ENCODE measurements at places on chromosomes 4 and X.

DNA sequence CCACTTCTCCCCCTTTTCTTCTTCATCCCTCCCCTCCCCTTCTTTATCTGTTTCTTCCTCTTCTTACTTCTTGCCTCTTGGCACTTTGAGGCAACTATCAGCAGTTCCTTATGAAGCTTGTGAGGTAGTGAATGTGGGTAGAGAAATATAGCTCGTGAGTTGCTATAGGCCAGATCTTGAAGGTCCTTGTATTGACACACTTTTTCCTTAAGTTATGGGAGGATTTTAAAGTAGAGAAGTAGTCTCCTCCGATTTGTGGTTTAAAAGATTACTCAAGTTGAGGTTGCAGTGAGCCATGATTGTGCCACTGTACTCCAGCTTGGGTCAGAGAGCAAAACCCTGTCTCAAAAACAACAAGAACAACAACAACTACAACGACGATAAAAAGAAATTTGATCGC is 3.4 kb upstream of the RRAGB start:
- no peak for DNase-seq

DNA sequence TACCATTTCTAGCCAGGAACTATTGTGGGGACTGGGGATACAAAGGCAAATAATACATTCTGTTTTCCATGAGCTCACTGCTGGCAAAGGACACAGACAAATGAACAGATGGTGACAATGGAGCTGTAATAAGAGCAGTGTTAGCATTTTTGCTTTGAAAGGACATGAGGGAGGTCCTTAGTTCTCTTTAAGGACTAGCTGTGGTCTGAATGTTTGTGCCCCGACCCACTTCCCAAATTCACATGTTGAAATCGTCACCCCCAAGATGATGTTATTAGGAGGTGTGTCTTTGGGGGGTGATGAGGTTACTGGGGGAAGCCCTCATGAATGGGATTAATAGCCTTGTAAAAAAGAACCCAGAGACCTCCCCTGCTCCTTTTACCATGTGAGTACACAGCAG is 30.3 kb downstream of the CCNG2 start:
- DNase-seq, result no peak

DNA sequence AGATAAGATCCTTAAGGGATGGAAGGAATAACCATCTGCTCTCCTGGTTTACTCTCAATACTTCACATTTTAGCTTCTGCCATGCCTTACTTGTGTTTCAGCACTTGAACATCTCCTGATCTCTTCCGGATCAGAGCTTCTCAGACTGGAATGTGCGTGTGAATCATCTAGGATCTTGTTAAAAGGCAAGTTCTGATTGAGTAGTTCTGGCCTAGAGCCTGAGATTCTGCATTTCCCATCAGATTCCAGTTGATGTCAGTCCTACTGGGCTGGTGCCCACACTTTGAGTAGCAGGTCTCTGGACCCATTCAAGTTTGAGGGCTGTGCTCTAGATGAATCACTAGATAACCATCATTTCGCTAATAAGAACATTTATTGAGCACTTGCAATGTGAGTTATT is 20.0 kb downstream of the NDP start:
- no peak for DNase-seq

DNA sequence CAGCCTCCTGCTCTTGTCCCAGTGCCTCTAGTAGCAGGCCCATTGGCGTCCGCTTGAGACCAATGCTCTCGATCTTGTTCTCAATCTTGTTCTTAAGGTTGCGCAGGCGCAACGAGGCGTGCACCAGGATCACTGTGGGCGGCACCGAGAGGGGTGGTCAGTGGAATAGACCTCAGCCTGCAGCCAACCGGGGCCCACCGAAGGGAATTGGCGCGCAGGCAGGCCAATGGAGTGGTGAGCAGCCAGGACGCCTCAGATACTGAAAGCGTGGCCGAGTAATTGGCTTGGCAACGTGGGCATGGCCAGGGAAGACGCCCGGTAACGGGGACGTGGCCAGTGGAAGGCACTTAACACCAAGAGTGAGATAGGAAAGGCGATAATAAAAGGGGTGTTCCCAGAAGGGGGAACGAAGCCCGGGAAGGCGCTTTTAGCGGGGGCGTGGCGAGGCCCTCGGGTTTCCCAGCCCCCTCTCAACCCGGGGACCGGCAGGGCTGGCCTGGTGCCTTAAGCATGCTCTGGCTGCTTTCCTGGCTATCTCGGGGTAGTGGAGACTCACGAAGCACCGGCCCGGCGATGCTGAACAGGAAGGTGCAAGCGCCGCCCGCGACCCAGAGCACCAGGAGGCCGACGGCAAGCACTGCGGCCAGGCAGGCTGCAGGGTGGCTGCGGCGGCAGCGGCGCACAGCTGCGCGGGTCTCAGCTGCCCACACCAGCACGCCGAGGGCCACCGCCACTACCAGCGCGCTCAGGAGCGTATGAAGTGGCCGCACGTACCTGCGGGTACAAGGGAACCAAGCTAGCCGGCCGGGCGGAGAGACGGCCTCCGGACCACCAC is 1.7 kb downstream of the PRAF2 start:
- no peak for DNase-seq

DNA sequence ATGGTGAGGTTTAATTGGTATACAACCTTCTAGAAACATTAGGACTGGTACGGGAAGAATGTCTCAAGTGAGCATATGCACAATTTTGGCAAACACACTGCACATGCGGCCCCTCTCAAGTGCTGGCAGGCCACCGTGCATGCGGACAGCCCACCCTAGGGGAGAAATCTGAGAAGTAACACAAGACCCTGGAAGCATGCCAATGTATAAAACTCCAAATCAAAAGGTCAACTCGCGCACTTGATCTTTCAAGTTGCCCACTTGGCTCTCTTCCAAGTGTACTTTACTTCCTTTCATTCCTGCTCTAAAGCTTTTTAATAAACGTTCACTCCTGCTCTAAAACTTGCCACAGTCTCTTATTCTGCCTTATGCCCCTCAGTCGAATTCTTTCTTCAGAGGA is 488.3 kb downstream of the CFAP47 start:
- DNase-seq, result no peak

DNA sequence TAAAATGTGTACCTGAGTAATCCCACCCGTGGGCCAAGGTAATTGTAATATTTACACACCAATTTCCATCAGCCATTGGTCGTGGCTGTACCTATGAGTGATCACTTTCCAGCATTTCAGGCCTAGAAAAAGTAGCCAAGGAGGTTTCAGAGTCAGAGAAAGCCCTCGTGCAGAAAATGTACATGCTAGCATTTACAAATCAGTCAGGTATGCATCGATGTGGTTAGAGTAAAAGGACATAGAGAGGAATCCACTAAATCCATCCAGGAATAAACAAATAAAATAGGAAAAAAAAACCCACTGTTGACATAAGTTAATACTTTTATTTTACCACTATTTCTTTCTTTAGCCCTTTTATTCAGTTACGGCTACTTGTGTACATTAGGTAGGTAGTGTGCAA is 256.8 kb downstream of the TRIML1 start:
- DNase-seq, result no peak

GRCh38 chr4:139689093-139689722 is 23.6 kb downstream of the MGST2 start:
- DNase-seq, result no peak

- DNase-seq, result no peak
These were observed 14.6 kb downstream of the SYN1 start for GRCh38 chrX:47605024-47605423.

- DNase-seq, result no peak
These were observed 1.0 kb upstream of the STARD8 start for GRCh38 chrX:68646421-68646820.

- no peak for DNase-seq
These were observed 17.7 kb downstream of the FOXR2 start for GRCh38 chrX:55640854-55641253.

DNA sequence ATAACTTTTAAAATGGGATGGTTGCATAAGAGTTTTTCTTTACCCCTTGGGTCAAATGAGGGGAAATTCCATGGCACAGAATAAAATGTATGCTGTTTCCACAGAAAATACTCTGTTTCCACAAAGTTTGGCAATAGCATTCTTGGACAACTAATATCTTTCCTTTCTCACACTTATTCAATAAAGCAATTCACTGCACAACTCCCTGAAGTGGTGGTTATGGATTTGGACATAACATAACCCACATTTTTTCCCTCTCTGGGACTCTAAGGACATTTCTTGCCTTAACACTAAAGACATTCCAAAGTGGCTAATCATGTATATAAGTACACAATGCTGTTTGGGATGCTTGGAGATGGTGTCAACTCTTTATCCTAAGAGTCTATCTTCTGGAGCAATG is 51.7 kb upstream of the GPM6B start:
- no peak for DNase-seq

- DNase-seq, result no peak
These were observed 201.3 kb upstream of the GNPDA2 start for GRCh38 chr4:44927399-44928380.

DNA sequence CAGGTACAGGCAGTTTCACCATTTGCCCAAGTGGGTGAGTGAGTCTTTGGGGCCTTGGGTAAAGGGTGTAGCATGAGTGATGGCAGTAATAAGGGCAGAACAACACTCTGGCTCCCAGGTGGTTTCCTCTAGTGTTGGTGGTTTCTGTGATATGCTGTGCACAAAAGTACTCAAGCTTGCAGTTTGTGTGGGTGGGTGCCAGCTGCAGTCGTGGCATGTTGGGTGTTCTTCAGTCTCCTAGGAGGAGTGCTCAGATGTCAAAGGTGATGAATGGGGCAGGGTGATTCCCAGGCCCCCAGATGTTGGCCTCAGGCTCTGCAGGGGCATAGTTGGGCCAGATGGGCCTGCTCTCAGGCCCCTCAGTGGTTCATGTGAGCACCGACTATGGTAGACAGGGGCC is 166.1 kb upstream of the KLF8 start:
- DNase-seq, result no peak

- peak; percentile 62 for DNase-seq
These were observed 104.1 kb downstream of the GPAT3 start for GRCh38 chr4:83639849-83640493.

DNA sequence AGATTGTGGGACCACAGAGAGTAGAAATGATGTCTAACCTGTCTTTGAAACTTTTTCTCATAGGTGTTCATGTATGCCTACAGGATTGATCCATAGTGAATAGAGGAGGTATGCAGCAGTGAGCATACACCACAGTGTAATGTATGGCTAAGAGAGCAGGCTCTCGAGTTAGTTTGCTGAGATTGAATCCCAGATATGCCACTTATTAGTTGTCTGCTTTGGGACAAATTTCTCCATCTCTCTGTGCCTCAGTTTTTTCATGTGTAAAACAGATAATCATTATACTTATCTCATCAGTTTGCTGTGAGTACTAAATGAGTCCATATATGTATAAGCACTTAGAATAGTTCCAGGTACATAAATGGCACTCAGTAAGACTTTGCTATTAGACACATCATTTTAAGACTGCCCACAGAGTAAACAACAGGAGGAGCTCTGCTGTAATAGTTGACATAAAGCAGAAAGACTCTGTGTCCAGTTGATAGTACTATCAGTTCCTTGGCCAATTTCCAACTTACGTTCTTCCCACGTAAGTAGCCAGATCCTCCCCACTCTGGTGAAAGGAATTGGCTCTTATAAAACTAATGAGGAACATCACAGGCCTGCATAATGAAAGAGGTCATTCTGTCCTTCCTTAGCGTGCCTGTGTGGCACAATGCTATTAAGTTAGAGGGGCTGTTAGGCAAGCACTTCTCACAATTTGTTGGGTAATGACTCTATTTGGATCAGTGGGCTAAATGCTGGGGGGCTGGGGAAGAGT is 20.7 kb upstream of the RNF150 start:
- DNase-seq, result no peak

- DNase-seq, result no peak
These were observed 318.8 kb upstream of the RASGEF1B start for GRCh38 chr4:81790477-81790876.

DNA sequence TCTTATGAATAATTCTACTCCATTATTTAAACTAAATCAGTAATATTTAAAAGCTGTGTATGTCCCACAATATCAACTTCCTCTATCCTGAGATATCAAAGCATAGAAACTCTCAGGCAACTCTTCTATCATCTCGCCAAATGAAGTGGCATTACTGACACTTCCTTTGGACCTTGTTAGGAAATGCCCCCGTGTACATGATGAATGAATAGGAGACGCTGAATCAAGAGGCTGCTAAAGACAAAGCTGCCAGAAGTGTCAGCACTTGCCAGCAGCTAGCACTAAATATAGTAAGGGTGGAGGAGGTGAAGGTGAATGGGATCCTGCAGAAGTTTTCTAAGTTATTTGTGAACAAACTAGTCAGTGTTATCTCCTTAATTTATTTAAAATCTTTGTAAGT is 99.5 kb upstream of the BLTP1 start:
- no peak for DNase-seq

GRCh38 chr4:98203332-98204235 is 57.6 kb upstream of the RAP1GDS1 start:
- DNase-seq, result no peak

- no peak for DNase-seq
These were observed 58.7 kb downstream of the CCKAR start for GRCh38 chr4:26431461-26432180.

GRCh38 chr4:148852092-148852699 is 410.0 kb upstream of the NR3C2 start:
- DNase-seq, result no peak

- peak; percentile 57 for DNase-seq
These were observed 108.3 kb downstream of the DCTD start for GRCh38 chr4:182808673-182809416.

DNA sequence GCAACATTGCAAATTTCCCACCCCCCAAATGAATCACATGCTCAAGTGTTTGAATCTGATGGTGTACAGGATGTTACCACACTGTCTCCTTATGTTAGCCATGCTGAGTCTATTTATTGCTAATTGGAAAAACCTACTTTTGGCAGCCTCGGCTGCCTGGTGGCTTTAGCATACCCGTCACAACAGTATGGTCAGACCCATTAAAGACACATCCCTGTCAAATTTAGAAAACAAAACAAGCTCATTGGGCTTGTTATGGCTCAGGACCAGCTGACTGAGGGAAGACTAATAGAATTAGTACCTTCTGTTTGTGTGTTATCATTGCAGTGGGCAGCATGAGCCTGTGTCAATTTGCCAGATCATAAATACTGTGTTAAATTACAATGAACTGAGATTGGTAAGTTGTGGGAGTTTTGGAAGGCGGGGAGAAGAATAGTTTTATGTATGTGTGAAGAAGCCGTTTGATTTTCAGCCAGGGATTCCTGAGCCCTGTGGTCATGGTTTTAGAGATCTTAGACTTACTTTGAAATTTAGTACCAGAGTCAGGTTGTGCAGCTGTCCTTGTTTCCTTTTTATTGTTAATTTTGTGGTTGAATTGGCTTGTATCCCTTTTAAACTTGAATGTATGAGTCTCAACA is 66.8 kb downstream of the POLA1 start:
- no peak for DNase-seq

GRCh38 chr4:121654738-121655137 is 42.0 kb downstream of the ANXA5 start:
- DNase-seq, result no peak

- DNase-seq, result no peak
These were observed 2.4 kb upstream of the ZFX start for GRCh38 chrX:24147165-24147564.

GRCh38 chrX:130162094-130162735 is 3.4 kb downstream of the AIFM1 start:
- no peak for DNase-seq

GRCh38 chrX:123833387-123833786 is 26.5 kb upstream of the XIAP start:
- DNase-seq, result peak; percentile 57

Measured in CD4-positive, alpha-beta T cell treated with Interleukin-6 at 100 ng/mL for 8 hours (primary cell).